T-helper 17 cell (primary cell): ENCODE measurements at places on chromosomes 6 and 20. TPM values are rescaled to one million over a fixed set of nuclear protein-coding genes. Genes with fewer than 3 reads are reported as not detected.

The PRDM13 gene
- not detected for total RNA-seq

The SDHAF4 gene
- 4.7 TPM for total RNA-seq

The SIRPD gene
- not detected for total RNA-seq

The OVOL2 gene
- not detected for total RNA-seq

The TREML2 gene
- 2.9 TPM for total RNA-seq

The STAU1 gene
- total RNA-seq, result 62.5 TPM

The SNAI1 gene
- total RNA-seq, result 3.3 TPM

The KHDC1L gene
- total RNA-seq, result not detected

The ADTRP gene
- total RNA-seq, result 43.4 TPM

The OTOR gene
- total RNA-seq, result not detected

The ENPP3 gene
- 0.70 TPM for total RNA-seq

The OXT gene
- total RNA-seq, result not detected

The TGM3 gene
- not detected for total RNA-seq

The TRIM40 gene
- total RNA-seq, result 3.5 TPM
